ENCODE measurements at places on chromosomes 16 and 17.

DNA sequence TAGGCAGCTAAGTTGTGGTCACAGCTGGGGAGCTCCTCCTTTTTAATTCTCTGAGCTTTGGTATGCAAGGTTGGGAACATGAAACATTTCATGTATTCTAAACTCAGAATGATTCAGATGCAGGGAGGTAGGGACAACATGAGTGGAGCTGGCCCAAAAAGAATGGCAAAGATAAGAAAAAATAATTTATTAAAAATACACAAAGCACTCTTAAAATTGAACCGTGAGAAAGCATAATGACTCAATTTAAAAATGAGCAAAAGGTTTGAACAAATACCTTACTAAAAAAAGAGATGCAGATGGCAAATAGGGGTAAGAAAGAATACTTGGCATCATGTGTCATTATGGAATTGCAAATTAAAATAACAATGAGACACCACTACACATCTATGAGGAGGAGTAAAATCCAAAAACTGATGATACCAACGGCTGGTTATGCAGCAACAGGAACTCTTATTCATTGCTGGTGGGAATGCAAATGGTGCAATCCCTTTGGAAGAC is 175.6 kb upstream of the IRX3 start:
- no peak for DNase-seq

DNA sequence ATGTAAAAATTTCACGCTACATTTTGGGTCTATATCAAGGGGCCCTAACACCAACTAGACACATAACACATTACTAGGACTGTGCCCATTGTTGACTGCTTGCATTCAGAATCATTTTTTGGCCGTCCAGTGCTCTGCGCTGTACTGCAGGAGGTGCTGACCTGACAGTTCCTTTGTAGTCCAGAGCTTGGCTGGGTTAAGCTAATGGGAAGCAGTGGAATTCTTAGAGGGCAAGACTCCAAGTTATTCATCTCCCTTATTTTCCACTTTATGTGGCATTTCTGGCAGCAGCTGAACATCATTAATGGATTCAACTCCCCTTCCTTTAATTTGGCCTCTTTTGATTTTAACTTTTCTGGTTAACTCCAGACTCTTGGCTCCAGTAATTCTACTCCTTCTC is 351.7 kb downstream of the CDH8 start:
- DNase-seq, result no peak

DNA sequence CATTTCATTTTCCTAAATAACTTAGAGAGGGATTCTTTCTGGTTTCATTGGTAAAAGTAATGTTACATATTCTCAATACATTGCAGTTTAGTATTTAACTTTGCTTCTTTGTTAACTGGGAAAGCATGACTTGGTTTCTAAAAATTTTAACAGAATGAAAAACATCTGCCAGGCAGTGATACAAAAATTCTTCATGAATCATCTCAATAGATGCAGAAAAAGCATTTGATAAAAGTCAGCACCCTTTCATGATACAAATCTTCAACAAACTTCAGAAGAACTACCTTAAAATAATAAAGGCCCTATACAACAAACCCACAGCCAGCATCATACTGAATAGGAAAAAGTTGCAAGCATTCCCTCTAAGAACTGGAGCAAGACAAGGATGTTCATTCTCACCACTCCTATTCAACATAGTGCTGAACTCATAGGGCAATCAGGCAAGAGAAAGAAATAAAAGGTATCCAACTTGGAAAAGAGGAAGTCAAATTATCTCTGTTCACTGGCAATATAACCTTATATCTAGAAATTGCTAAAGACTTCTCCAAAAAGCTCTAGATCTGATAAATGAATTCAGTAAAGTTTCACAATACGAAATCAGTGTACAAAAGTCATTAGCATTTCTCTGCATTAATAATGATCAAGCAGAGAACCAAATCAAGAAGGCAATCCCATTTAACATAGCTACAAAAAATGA is 50.4 kb downstream of the SLFN5 start:
- DNase-seq, result no peak

DNA sequence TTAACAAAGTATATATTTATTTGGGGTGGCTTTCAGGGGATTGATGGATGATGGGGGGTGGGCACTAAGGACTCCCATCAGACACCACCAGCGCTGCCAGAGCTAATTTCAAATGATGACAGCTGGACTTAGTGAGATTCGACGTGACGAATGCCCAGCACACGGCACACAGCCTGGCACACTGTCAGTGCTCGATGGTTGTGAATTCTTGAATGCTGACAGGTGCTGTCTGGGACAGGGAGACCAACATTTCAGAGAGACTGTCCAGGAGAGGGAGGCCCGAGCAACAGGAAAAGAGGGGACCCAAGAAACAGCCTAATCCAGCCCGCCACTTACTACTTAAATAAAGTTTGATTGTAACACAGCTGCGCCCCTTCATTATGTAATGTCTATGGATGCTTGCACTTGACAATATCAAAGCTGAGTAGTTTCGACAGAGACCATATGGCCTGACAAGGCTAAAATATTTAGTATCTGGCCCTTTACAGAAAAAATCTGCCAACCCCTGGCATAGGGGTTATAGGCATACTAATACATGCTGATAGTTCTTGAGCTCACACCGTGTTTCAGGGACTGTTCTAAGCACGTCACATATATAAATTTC is 6.2 kb upstream of the MPRIP start:
- DNase-seq, result no peak

- no peak for DNase-seq
Measured at GRCh38 chr17:77208217-77208808, 67.5 kb downstream of the SEC14L1 start.

GRCh38 chr17:75008373-75008772 is 4.1 kb upstream of the MRPL58 start:
- DNase-seq, result no peak
